ENCODE measurements at places on chromosomes 12 and 14. TPM values are rescaled to one million over a fixed set of nuclear protein-coding genes. Genes with fewer than 3 reads are reported as not detected.

DNA sequence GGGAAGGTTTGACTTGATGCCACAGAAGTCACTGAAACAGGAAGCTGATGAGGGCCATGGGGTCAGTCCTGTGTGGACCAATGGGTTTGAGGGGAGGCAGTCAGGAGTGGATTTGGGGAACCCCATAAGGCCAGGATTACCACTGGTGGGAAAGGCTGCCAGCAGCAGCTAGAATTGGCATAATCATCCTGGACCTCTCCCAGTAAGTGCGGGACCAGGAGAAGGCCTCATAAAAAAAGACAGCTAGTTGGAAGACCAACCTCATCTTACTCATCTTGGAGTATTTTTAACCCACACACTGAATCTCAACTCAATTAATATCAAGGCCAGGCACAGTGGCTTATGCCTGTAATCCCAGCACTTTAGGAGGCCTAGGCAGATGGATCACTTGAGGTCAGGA, 22.7 kb downstream of the TBX3 start:
- DNase-seq: no peak

DNA sequence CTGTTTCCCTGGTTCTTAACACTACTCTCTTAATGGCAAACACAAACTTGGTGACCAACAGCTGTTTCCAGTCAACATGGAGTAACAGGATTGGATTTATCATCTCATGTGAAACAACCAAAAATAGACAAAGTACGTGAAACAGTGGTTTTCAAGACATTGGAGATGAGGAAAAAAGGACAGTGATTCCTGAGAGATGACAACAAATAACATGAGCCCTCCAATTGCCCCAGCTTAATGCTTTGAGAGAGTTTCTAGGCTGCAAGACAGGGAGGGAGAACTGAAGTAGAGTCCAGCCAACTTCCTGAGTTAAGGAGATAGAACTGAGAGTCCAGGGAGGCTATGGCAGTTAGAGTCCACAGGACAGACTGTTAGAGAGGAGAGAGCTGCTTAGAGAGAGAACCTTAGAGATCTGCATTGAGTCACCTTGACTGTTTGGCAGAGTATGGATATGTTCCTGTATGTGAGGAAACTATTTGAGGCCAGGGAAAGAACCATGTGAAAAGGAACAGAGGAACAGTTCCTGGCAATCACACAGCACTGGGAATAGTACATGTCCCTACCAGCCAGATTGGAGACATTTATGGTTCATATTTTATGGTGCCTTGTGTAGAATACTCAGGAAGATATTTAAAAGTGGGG, 106.4 kb downstream of the PCNX1 start:
- no peak for DNase-seq

DNA sequence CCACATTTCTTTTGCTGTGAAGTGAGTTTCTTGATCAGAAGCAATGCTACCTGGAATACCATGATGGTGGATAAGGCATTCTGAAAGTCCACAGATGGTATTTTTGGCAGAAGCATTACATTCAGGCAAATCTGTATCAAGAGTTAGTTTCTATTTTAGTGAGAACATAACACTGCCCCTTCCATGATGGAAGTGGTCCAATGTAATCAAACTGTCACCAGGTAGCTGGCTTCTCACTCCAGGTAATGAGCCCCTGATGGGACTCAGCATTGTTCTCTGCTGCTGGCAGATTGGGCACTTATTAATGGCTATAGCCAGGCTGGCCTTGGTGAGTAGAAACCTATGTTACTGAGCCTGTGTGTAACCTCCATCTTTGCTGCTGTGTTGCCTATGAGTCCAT, 80.7 kb downstream of the KCNA5 start:
- DNase-seq: no peak

GRCh38 chr14:88470542-88471440, 84.0 kb downstream of the PTPN21 start:
- no peak for DNase-seq

GRCh38 chr14:53152184-53152886, 788 bp downstream of the DDHD1 start:
- DNase-seq: peak; percentile 72

DNA sequence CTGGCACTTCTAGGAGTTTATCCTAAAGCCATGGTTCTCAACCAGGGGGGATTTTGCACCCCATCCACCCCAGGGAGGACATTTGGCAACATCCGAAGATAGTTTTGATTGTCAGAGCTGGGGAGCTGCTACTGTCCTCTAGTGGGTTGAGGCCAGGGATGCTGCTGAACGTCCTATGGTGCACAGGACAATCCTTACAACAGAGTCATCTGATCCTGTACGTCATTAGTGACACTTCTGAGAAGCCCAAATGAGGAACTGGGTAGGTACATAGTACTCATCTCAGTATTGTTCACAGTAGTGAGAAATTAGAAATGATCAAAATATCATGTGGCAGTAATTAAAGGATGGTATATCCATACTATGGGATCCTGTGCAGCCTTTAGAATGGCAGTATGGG, 185.1 kb downstream of the CHST11 start:
- DNase-seq: no peak

DNA sequence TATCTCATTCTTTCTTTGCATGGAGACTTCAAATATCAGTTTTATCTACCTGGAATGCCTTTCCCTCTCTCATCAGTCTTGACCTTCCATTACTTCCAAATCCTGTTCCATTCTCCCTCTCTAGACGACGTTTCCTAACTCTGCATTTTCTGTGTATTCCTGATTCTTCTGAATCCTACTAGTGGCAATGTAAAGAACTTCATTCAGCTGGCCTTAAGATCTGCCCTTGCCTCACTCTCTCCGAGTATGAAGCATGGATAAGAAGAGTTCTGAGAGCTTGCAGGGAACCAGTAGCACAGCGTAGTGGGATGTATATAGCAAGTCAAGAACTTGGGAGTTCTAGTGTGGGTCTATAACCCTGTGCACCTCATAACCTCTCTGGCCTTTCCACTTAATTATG, 68.5 kb upstream of the HOXC13 start:
- no peak for DNase-seq

DNA sequence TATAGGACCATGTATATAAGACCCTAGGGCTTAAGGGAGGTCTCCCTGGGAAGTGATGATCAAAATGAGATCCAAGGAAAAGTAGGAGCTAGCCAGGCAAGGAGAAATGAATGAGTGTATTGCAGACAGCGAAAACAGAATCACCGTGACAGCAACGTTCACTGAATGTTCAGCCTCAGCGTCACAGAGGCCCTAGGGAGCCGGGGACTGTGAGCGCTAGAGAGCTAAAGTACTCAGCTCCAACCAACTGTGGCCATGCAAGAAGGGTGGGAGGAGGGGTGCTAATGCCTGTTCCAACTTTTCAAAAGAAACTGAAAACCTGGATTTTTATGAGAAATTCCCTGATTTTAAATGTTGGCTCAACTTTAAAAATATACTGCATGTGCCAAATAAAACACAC, 105.5 kb upstream of the CCND2 start:
- DNase-seq: no peak

DNA sequence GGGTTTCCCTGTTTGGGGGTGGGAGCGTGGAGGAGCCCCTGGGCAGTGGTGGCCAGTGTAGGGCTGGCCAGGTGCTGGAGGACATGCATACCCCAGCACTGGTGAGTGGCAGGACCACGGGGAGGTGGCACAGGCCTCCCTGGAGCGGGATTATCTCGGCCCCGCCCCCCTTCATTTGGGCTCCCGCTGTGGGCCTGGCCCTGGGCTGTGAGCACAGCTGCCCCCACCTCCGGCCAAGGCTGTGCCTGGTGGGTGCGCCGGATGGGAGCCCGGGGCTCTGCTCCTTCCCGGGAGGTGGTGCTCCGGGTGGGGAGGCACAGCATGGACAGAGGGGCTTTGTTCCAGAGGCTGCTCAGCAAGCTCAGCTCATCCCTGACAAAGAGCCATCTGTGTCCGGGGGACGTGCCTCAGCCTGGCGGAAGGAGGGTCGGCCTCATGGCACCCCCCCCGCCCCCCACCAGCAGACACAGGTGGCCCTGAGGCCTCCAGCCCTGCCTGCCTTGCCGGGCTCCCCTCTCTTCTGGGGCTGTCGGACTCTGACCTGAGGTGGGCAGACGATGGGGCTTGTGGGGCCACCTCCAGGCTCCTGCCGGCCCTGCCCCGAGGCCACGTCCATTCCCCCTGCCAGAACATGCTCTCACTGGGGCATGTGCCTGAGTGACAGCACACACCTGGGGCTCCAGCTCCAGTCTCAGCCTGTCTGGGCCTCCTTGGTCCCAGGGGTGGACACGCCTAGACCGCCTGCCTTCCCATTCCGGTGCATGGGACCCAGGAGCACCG, 8.4 kb downstream of the TEDC1 start:
- no peak for DNase-seq

GRCh38 chr14:78254911-78255461, 84.8 kb downstream of the NRXN3 start:
- DNase-seq: no peak

- DNase-seq: no peak
Observed at GRCh38 chr14:29668201-29668600, 259.4 kb downstream of the PRKD1 start.

CLEC7A gene
- total RNA-seq: 12.8 TPM

SSPN gene
- not detected for total RNA-seq

ZFHX2 gene
- 0.45 TPM for total RNA-seq

KCNMB4 gene
- total RNA-seq: 1.9 TPM

BEGAIN gene
- total RNA-seq: 2.4 TPM

ENDOU gene
- total RNA-seq: not detected

BDKRB1 gene
- not detected for total RNA-seq
